ENCODE measurements at places on chromosomes 1 and 21.
A peak's percentile ranks its signal among the peaks of the same experiment; 100 is the strongest.

- no peak for DNase-seq
Observed at GRCh38 chr1:52695627-52696026, 2.5 kb downstream of the COA7 start.

- DNase-seq, result no peak
Observed at GRCh38 chr1:227753999-227754711, 18.9 kb downstream of the SNAP47 start.

GRCh38 chr1:174114788-174115448, 44.4 kb upstream of the RABGAP1L start:
- peak; percentile 25 for DNase-seq

DNA sequence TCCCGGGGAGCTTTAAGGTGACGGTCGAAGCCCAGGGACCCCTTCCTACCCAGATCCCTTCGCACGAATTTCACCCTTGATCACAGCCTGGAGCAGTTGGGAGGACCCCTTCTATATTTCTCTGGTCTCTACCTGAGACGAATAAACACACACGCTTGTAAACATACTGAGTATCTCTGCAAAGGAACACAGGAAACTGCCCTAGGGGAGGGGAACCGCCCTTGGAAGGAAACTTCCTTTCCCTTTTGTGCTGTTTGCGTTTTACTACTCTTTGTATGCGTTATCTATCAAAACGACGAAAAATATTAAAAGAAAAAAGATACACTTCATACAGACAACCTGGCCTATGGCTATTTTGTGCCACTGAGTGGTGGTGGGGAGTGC, 750 bp downstream of the NECAP2 start:
- no peak for DNase-seq

DNA sequence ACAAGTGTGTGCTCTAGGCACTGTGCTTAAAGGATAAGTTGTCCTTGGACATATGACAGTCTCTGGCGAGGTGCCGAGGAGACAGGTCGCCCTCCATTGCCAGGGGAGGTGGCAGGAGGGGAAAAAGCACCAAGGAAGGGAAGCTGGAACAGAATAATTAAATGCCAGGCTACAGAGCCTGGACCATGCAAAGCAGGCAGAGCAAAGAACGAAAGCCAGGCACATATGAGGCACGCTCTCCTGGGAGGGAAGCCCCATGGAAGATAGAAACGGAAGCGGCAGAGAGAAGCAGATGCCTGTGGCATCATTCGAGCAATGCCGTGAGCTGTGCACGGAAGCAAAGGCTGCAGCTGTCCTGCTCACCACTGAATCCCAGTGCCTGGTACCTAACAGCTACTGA, 91.2 kb downstream of the JAK1 start:
- no peak for DNase-seq

DNA sequence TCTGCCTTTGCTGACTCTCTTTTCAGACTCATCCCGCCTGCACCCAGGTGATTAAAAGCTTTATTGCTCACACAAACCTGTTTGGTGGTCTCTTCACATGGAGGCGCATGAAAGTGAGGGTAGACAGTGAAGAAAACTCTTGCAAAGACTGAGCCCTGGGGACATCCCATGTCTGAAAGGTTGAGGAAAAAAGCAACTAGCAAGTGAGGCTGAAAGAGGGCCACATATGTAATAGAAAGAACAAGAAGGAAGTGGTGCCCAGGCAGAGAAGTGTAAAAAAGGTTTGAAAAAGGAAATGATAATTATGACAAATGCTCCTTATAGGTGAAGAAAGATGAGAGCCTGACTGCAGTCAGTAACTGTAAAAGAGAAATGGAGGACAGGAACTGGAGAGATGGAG, 115.9 kb upstream of the NEK7 start:
- DNase-seq, result no peak

GRCh38 chr1:156887317-156887716, 6.2 kb upstream of the PEAR1 start:
- DNase-seq, result no peak

DNA sequence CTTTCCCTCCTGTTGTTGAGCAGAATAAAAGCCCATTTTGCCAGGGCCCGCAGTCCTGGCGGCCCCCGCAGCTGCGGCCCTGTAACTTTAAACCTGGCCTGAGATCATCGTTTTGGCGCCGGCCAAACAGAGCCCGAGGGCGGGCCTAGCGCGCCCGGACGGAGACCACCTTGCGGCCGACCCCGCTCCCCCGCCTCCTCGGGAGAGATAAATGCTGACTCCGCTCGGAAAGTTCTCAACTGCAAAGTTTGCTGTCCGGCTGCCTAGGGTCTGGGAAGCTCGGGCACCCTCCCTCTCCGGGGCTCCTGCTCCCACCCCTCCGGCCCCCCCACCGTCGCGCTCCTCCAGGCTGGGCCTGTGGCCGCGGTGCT, at the start of gene PDPN:
Gene PDPN, plus strand, starts transcription at position 238 of the 371 bp plus-strand sequence. CDS start 202 bp downstream, outside the sequence.
- no peak for DNase-seq

- peak; percentile 66 for DNase-seq
Observed at GRCh38 chr1:24996983-24997893, 67.2 kb upstream of the RUNX3 start.

DNA sequence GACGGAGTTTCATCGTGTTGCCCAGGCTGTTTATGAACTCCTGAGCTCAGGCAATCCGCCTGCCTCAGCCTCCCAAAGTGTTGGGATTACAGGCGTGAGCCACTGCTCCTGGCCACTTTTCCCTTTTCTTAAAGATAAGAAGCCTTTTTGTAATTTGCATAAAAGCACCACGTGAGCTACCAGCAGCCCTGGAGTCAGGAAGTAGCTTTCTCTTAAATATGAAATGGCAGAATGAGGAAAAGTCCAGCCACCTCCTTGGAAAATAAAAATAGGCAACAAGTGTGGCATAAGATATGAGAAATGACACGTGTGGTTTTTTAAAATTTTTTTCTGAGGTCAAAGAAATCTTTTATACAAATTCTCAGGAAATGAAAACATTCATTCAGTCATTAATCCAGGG, 259.7 kb downstream of the DYRK1A start:
- DNase-seq, result no peak

DNA sequence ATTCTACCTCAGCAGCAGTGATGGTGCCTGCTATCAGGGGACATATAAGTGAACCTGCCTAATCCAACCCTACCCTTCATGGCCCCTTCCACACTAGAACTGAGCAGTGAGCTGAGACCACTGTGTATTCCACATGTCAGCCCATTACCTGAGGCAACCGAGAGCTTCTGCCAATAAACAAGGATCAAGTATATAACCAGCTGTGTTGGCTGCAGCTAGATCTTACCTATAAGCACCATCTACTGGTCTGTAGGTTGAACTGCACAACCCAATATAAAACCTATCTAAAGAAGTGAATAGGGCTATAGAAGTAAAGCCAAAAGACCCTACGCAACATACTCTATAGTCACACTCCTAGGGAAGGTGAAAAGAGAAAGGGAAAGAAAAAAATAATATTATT, 376.9 kb downstream of the HHIPL2 start:
- no peak for DNase-seq

GRCh38 chr1:185734929-185735700, 924 bp downstream of the HMCN1 start:
- DNase-seq, result no peak

DNA sequence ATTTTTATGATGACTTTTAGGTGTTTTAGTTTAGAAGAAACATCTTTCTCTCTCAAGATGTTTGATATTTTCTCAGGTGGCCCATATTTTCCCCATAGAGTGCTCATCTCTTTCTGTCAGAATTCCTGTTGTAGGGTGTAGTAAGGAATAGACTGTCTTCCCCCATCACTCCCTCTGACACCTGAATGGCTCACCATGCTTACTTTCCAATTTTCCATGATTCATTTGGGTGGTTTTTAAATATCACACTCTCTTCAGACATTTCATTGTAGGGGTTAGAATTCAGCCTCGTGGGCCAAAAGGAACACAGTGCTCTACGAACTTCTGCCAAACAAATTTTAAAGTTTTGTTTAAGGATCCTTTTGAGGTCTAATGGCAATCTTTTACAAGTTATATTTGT, 24.0 kb downstream of the GIPC2 start:
- DNase-seq, result no peak

DNA sequence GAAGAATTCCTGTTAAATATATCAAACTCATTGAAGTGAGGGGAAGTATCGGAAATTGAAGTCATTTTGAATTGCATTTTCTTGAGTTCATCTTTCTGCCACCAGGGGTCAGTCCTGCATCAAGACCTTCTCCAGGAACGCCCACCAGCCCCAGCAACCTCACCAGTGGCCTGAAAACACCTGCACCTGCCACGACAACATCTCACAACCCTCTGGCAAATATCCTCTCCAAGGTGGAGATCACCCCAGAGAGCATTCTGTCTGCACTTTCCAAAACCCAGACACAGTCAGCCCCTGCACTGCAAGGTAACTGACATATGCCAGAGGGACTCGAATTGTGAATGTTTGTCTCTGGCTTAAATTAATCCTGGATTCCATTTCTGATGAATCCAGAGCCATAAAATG, 22.8 kb upstream of the TARS2 start:
- peak; percentile 80 for DNase-seq

DNA sequence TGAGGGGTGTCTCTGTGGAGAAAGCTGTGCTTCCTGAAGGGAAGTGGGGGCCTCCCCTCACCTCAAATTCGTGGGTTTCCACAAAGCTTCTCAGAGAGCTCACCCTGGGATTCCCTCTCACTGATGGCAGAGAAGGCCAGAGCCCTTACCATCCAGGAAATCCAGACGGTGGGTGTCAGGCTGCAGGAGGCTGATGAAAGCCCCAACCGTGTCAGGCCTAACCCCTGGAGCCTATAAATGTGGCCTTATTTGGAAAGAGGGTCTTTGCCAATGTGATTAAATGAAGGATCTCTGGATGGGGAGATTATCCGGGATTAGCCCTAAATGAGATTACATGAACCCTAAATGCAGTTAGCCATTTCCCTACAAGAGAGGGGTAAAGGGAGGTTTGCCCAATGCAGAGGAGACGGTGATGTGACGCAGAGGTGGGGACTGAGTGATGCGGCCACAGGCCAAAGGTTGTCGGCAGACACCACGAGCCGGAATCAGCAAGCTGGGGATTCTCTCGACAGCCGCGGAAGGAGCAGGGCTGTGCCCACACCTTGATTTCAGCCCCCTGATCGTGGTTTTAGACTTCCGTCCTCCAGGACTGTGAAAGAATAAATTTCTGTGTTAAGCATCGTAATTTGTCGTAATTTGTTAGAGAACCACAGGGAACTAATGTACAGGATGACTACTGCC, 82.6 kb downstream of the TOMM20 start:
- DNase-seq, result no peak

GRCh38 chr1:24483441-24483840, 19.2 kb upstream of the RCAN3 start:
- peak; percentile 61 for DNase-seq

DNA sequence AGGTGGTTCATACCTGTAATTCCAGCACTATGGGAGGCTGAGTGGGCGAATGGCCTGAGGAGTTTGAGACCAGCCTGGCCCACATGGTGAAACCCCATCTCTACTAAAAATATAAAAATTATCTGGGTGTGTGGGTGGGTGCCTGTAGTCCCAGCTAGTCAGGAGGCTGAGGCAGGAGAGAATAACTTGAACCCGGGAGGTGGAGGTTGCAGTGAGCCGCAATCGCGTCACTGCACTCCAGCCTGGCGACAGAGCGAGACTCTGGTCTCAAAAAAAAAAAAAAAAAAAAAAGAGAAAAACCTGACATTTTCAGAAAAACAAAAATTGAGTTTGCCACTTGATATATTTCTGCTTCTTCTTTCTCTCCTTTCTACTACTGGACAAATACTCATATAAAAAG, 24.3 kb downstream of the CA6 start:
- DNase-seq, result peak; percentile 63

DNA sequence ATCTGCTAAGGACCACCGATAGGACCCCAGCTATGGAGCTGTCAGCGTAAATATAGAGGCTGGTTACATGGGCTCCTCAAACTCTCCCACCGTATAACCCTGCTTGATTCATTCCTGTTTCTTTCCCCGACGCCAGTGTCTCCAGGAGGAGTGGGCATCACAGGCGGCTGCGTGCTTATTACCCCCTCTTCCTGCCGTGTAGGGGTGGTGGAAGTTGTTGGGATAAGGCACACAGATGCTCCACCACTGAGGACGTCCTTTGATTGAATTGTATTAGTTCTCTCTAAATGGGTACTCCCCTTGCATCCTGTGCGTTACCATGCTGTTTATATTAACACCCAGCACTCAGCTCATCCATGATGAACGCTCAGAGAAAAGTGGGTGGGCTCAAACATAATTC, 104.6 kb downstream of the ZBTB18 start:
- no peak for DNase-seq

DNA sequence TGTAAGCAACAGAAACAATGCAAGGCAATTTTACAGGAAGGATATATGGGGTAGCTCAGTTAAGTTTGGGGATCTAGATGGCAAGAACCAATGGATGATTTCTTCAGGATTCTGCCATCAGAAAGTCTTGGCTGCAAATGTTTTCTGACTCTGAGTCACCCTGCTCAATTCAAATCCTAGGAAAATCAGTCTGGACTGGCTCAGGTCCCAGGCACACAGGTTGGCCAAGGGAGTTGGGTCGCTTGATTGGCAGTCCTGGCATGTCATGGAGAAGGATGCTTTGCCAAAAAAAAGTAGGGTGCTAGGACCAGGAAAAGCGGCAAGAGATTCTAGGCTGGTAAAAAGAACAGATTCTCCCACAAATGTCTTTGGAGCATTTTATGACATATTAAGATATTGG, 28.9 kb upstream of the S1PR1 start:
- no peak for DNase-seq

- no peak for DNase-seq
Observed at GRCh38 chr1:168932539-168932938, 174.0 kb upstream of the ATP1B1 start.

- DNase-seq, result no peak
Observed at GRCh38 chr1:66613187-66613586, 79.2 kb downstream of the SGIP1 start.

DNA sequence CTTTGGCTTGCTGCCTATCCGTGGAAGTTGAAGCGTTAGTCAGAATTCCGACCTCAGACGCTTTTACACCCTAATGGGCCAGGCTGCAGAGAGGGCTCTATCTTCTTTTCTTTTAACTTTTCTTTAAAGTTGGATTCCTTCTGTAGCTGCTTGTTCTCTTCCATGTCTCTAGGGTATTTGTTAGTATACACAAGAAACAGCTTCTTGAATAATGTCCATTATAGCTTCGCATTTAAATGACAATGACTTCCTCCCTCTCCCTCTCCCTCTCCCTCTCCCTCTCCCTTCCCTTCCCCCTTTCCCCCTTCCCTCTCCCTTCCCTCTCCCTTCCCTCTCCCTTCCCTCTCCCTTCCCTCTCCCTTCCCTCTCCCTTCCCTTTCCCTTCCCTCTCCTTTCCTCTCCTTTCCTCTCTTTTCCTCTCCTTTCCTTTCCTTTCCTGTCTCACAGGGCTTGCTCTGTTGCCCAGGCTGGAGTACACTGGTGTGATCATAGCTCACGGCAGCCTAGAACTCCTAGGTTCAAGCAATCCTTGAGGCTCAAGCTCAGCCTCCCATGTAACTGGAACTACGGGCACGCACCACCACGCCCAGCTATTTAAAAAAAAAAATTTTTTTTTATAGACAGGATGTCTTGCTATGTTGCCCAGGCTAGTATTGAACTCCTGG, 33.0 kb downstream of the RIPPLY3 start:
- no peak for DNase-seq

- DNase-seq, result no peak
Observed at GRCh38 chr1:190066011-190066410, 411.7 kb downstream of the BRINP3 start.

- DNase-seq, result no peak
Observed at GRCh38 chr1:243406424-243406823, 150.6 kb downstream of the SDCCAG8 start.

GRCh38 chr21:15964236-15964855, 234.6 kb downstream of the USP25 start:
- no peak for DNase-seq
